ENCODE measurements at places on chromosomes 3 and 15.
A peak's percentile ranks its signal among the peaks of the same experiment; 100 is the strongest.

DNA sequence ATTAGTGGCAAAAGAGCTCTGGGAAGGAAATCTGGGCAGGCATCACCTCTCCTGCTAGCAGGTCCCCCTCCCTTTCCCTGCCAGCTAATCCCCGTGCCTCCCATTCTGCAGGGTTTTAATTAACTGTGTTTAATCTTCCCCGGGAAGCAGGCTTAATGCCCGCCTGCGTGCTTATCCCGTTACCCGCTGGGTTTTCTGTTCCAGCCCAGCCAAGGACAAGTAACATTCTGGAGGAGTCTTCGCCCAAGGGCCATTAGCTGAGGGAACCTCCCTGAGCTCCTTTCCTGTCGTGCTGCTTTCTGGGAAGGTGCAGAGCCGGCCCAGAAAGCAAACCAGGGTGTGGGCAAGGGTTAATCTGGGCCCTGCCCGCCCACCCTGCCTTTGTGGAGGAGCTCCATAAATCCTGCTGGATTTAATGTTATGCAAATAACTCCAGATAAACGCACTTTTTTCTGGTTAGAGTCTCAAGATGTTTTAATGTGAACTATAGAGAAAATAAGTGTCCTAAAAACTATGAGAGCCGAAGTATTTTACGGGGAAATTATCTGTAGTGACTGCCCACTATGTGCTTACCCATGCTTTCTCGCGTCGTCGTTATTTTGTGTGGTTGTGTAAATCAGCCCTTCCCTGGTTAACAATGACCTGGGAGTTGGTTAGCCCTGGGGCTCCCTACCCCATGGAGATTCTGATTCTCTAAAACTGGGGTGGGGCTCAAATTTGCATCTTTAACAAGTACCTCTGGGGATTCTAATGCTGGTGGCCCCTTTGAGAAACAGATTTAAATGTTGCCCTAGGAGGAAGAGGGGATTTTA, 25.9 kb downstream of the TRIM71 start:
- H3K36me3 ChIP-seq = peaks cover 3% of the 10 kb centered on the region
- H3K4me1 ChIP-seq = peaks cover 49% of the 10 kb centered on the region
- no peaks in the 10 kb centered on the region for H3K27me3 ChIP-seq
- DNase-seq = peak; percentile 74

- no peak overlapping the region for H3K4me3 ChIP-seq
- H3K4me1 ChIP-seq = no peaks in the 10 kb centered on the region
- H3K36me3 ChIP-seq = no peaks in the 10 kb centered on the region
- H3K27me3 ChIP-seq = no peaks in the 10 kb centered on the region
- H3K27ac ChIP-seq = no peak overlapping the region
Measured at GRCh38 chr3:85370341-85370740, 411.6 kb downstream of the CADM2 start.

DNA sequence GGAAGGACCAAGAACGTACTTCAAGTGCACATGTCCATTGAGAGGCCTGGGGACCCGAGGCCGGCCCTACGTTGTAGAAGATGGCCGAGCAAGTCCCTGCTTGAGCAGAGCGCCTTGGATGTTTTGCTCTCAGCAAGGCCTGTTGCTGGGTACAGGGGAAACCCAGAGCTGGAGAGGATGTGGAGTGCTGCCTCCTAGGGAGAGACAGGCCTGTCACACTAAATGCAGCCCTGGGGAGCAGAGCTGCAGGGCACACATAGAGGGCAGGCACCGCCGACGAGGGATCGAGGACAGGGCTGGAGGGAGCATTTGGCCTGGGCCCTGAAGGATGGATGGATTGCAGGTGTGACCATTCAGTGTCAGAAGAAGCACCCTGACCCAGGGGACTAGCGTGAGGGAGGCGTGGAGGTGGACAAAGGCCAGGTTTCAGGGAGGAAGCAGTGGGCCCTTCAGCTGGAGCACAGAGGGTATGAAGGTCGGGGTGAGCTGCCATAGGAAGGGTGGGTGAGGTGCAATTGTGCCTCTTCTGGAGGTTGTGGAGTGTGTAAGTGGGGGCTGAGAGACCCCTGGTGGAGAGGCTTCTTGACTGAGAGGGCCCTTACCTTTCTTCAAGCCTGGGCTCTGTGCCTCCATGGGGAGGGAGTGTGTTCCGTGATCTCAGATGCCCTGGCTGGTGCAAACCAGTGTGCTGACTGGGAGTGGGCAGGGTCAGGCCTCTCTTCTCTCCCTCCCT, 142.4 kb downstream of the CHDH start:
- no peaks in the 10 kb centered on the region for H3K4me1 ChIP-seq
- no peak overlapping the region for H3K27ac ChIP-seq
- H3K27me3 ChIP-seq = no peaks in the 10 kb centered on the region
- H3K4me3 ChIP-seq = no peak overlapping the region
- DNase-seq = peak; percentile 44
- H3K36me3 ChIP-seq = no peaks in the 10 kb centered on the region

GRCh38 chr3:137988982-137989381, 21.0 kb upstream of the CLDN18 start:
- H3K27ac ChIP-seq = no peak overlapping the region
- no peaks in the 10 kb centered on the region for H3K27me3 ChIP-seq
- no peak for DNase-seq

- no peaks in the 10 kb centered on the region for H3K36me3 ChIP-seq
- no peaks in the 10 kb centered on the region for H3K27me3 ChIP-seq
- DNase-seq = no peak
- peaks cover 5% of the 10 kb centered on the region for H3K4me1 ChIP-seq
- H3K27ac ChIP-seq = no peak overlapping the region
Measured at GRCh38 chr15:85595804-85596536, 198.8 kb downstream of the KLHL25 start.

DNA sequence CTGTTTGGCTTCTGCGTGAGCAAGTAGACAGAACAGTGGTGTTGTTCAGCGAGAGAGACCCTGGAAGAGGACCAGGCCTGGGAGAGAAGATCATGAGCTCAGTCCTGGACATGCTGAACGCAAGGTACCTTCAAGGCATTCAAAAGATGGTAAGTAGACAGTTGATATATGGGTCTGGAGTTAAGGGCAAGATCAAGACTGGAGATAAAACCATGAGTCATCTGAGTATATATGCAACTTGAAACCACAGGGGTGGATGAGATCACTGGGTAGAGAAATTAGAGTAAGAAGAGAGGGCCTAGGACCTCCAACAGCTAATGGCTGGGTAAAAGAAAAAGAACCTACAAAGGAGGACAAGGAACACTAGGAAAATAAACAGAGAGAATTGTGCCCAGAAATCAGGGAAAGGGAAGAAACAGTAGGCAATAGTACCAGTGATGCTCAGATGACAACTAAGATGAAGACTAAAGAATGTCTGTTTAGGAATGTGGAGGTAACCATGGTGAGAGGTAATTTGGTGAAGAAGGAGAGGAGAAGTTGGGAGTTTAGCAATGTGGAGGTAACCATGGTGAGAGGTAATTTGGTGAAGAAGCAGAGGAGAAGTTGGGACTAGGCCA, 343.2 kb upstream of the ADAMTS9 start:
- no peak overlapping the region for H3K4me3 ChIP-seq
- H3K27me3 ChIP-seq = no peaks in the 10 kb centered on the region

DNA sequence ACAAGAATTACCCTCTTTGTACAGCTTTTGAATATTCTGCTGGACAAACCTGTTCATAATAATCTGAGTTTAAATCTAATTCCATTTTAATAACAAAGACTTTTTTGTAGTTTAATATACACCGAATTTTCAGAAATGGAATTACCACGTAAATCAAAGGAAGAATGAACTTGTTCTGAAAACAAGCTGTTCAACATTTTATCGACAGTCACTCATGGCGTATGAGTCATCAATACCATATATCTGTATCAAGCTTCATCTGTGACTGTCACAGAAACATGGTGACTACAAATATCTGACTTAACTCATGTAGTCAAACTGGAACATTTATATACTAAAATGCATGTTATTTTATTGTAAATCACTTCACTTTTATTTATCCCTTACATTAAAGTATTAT, 90.0 kb downstream of the EFL1 start:
- H3K4me3 ChIP-seq = no peak overlapping the region
- no peak for DNase-seq
- H3K27me3 ChIP-seq = no peaks in the 10 kb centered on the region
- H3K36me3 ChIP-seq = no peaks in the 10 kb centered on the region
- no peak overlapping the region for H3K27ac ChIP-seq

DNA sequence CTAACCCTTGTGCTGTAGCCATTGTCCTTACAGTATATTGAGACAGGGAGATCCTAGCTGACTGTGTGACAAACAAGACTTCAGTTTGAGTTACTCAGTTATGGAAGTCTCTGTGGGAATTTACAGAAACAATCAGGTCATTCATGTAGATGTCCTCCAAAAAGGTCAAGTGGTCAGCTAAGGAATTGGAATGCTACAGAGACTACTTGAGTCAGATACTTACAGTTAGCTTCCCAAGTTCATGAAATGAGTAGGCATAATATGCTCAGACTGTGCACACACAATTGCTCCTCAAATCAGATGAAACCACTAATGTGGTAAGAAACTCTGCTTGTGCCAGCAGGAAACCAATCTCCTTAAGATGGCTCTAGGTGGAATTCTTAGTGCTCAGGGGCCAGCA, 985.7 kb downstream of the NSUN3 start:
- H3K4me1 ChIP-seq = no peaks in the 10 kb centered on the region
- no peaks in the 10 kb centered on the region for H3K36me3 ChIP-seq
- H3K4me3 ChIP-seq = no peak overlapping the region
- no peak overlapping the region for H3K27ac ChIP-seq
- H3K27me3 ChIP-seq = no peaks in the 10 kb centered on the region

DNA sequence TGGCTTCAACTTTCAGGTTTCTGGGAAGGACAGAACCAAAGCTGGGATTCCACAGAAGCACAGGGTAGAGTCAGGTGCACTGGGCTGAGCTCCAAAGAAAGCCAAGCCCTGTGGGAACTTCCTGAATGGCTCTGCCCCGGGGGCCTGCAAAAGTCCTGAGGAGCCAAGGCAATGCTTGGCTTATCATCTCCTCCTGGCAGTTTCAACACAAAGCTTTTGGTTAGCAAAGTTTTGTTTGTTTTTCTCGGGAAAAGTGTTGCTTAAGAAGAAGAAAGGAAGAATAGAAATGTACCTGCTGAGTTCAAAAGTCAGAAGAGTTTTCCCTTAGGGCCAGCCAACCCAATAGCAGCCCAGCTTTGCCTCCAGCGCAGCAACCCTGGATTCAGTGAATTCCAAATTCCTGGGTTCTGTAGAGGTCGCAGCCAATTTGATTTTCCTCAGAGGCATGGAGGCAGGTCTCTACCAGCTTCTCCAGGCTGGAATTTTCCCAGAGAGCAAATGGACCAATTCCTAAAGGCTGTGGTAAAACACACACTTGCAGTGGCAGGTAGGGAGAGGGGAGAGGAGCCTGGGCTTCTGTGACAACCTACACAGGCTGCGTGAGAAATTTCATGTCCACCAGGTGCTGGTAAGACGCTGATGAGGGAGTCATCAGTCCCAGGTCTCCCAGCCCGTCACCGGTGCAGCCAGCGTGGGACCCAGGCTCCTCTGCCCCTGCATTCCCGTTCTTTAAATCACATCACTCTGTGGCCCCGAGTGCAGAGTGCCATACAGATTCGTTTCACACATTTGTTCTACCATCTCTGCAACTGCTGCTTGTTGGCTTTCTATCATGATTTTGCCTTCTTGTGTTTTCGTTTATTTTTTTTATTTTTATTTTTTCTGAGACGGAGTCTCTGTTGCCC, 54.3 kb upstream of the SNRPA1 start:
- H3K27ac ChIP-seq = no peak overlapping the region
- DNase-seq = no peak
- no peaks in the 10 kb centered on the region for H3K27me3 ChIP-seq
- H3K36me3 ChIP-seq = no peaks in the 10 kb centered on the region
- H3K4me3 ChIP-seq = no peak overlapping the region

- 0 out of 2 replicates have a peak within 1 kb of the TSS, but pooled peaks have one; percentile 22 for H3K27ac ChIP-seq
- no peak for DNase-seq
- H3K36me3 ChIP-seq = peaks cover 11% of the 10 kb centered on the region
- peak within 1 kb of the TSS; percentile 84 for H3K4me3 ChIP-seq
- no peaks in the 10 kb centered on the region for H3K27me3 ChIP-seq
Measured at GRCh38 chr3:52533623-52534280, at the start of gene NT5DC2. Gene NT5DC2, minus strand, starts transcription at chr3:52533857. Its CDS starts 120 bp downstream, at chr3:52533737.

GRCh38 chr3:66442254-66443117, 58.3 kb downstream of the LRIG1 start:
- peaks cover 39% of the 10 kb centered on the region for H3K4me1 ChIP-seq
- no peaks in the 10 kb centered on the region for H3K27me3 ChIP-seq
- H3K27ac ChIP-seq = peak overlapping the region; percentile 65
- H3K36me3 ChIP-seq = 0 out of 2 replicates have a peak, but pooled peaks cover under 1% of the 10 kb centered on the region
- peak; percentile 89 for DNase-seq

DNA sequence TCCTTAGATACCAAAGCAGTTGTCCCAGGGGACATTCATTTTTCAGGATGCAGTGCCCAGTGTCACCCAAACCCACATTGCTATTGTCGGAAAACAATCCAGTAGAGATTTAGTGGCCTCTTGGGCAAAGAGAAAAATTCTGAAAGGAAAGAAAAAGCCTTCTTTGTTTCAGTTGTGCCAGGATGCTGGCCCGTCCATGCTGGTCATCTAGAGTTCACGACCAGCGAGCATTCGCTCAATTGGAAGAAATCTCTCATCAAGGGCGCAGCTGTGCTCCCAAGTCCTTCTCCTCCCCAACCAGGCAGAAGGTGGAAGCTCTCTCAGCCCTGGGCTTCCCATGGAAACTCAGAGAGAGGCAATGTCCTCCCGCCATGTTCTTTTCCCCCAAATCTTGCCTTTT, 123.7 kb downstream of the MTHFS start:
- no peak overlapping the region for H3K4me3 ChIP-seq
- H3K4me1 ChIP-seq = 0 out of 2 replicates have a peak, but pooled peaks cover 2% of the 10 kb centered on the region
- H3K27me3 ChIP-seq = no peaks in the 10 kb centered on the region
- no peak overlapping the region for H3K27ac ChIP-seq
- DNase-seq = no peak

- H3K4me3 ChIP-seq = no peak overlapping the region
- no peaks in the 10 kb centered on the region for H3K4me1 ChIP-seq
- no peaks in the 10 kb centered on the region for H3K27me3 ChIP-seq
- no peaks in the 10 kb centered on the region for H3K36me3 ChIP-seq
- peak; percentile 33 for DNase-seq
- H3K27ac ChIP-seq = no peak overlapping the region
Measured at GRCh38 chr15:27846722-27847395, 252.3 kb downstream of the OCA2 start.

- no peak overlapping the region for H3K4me3 ChIP-seq
- no peak for DNase-seq
- H3K4me1 ChIP-seq = no peaks in the 10 kb centered on the region
- no peaks in the 10 kb centered on the region for H3K36me3 ChIP-seq
- no peaks in the 10 kb centered on the region for H3K27me3 ChIP-seq
Measured at GRCh38 chr15:27046880-27047279, 75.9 kb downstream of the GABRG3 start.

DNA sequence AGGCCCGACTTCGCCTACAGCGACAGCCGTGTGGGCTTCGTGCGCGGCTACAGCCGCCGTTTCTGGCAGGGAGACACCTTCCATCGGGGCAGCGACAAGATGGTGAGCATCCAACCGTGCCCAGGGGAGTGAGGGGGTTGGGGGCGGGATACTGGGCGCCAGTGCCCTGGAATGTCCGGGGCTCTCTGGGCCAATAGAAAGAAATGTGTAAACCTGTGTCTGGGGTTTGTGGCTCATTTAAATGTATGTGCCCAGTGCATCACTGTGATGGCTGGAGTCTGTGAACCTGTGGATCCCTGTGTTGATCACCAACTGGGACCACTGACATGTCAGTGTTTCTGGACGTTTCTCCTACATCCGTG, 423 bp downstream of the CHAC1 start:
- no peaks in the 10 kb centered on the region for H3K27me3 ChIP-seq
- H3K36me3 ChIP-seq = peaks cover 8% of the 10 kb centered on the region
- H3K27ac ChIP-seq = peak overlapping the region; percentile 81
